ENCODE measurements at places on chromosomes 7 and 10.

DNA sequence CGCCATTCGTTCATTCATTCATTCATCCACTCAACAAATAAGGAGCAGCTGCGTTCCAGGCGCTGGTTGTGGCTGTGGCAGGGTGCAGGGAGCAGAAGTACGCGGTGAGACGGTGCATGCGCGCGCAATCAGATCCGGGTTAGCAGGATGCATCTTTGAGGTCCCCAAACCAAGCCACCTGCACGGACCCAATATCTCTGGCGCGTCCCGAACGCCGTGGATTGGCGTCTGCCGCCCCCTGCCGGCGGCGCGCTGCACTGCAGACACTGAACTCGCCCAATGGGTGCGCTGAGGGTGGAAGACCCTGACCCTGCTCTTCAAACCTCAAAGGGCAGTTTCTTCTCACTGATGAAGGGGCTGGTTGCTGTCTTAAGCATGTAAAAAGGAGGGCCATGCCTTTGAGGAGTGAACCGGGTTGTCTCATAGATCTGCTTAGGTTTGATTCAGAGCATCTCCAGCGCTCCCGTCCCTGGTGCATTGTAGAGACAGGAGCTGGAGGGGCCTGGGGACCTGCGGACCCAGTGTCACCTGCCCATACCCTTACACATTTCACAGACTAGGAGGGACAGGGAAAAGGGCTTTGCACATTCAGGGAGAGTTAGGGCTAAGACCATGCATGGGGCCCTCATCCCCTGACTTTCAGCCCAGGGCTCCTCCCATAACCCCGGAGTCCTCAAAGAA, 102.5 kb downstream of the RAMP3 start:
- DNase-seq: peak; percentile 52

- no peak for DNase-seq
Observed at GRCh38 chr7:118708741-118709140, 484.2 kb downstream of the ANKRD7 start.

DNA sequence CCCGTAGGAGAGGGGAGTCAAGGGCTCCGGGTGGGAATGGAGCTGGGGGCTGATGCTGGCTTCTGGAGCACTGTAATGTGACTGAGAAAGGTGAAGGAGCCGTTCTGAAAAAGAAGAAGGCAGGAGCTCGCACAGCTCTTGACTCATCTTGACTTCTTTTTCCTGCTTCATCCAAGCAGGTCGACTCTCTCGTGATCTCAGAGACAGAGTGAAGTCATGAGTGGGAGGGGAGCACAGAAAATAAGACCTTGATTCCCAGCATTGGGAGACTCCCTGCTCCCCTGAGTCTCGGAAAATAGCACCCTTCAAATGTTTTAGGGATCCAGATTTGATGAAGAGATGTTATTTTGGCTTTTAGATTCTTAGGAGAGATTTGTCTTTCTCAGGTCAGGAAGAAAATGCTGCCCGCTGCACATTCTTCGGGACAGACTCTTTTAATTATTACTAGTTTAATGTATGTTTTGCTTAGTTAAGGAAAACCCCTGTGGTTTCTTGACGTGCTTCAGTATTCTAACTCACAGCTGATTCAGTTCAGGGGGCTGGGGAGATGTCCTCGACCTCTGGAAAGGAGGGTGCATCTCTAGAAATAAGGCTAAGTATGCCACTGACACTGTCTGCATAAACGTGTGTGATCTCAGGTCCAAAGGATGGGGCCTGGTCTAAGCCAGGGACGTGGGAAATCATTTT, 34.1 kb downstream of the EGFR start:
- no peak for DNase-seq

- no peak for DNase-seq
Observed at GRCh38 chr7:101854084-101854865, 36.8 kb downstream of the CUX1 start.

GRCh38 chr10:124569623-124570470, 108.2 kb downstream of the LHPP start:
- peak; percentile 10 for DNase-seq

- DNase-seq: no peak
Observed at GRCh38 chr10:68516766-68517165, 10.6 kb downstream of the SLC25A16 start.

DNA sequence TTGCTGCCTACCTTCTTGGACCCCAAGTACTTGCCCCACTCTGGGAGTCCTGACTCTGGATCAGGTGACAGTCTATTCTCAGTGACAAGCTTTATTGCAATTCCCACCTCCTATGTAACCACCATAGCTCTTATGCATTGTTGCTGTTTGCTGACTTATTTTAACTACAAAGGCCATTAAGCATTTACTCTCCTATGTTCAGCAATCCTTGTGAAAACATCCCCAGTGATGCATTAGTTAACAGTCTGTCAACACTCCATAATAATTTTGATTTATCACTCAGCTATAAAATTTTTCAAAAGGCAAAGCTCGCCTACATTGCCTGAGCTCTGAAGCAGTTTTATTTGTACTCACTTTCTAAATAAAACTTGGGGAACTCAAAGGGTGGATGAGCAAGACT, 871.8 kb upstream of the SORCS1 start:
- no peak for DNase-seq

DNA sequence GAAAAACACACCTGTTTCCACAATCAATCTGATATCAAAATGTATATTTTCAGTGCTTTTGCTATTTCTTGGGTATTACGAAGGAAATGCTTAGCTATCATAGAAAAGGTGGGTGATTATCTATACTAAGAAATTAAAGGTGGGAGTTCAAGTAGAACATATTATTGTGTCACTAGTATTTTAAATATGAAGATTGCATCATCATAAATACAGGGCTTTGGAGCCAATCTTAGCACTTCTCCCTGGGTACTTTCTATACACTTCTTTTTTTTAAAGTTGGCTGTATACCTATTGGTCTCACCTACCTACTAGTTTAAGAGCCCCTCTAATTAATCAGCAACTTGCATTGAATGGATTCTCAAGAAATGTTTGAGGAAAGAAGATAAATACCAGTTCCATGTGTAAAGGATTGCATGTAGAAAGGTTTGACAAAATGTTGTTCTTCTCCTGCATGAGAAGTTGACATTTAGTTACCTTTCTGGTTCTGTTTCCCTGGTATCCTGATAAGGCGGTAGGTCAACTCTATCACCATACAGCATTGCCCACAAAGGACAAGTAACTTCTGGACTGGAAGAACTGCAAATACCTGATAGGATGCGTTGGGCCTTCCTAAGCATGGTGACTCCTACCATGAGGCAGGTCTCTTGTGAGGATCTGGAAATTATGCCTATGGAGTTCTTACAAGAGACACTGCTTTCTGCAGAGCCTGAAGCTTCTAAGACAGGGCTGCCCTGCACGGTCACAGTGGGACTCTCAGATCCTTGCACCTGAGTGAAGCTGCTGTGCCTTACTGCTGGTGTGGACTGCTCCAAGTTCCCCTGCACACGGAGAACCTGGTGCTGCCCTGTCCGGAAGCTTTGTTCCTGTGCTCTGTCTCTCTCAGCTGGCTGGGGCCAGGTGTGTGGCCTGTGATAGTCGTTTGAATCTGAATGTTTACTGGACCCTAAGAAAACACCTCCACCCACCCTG, 32.1 kb upstream of the PDSS1 start:
- no peak for DNase-seq

DNA sequence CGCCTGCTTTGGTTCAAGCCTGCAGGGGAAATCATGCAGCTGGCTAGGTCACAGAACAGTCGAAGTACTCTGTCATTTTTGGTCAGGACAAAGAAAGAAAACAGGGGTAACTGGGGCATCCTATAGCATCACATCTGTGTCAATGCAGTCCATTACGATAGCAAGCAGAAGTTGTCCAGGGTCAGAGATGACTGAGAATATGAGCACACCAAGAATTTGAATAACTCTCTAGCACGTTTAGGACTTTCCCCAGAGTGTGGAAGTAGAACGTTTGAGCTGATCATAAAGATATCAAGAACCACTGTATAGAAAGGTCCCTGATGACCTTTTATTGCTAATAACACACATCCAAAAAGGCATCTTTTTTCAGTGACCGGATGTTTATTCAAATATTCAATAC, 12.7 kb upstream of the HECW1 start:
- no peak for DNase-seq

GRCh38 chr10:74863551-74863950, 37.2 kb downstream of the KAT6B start:
- DNase-seq: peak; percentile 44

- no peak for DNase-seq
Observed at GRCh38 chr7:116226664-116227063, 16.3 kb downstream of the TES start.

GRCh38 chr7:11294965-11295364, 321.3 kb downstream of the PHF14 start:
- no peak for DNase-seq

DNA sequence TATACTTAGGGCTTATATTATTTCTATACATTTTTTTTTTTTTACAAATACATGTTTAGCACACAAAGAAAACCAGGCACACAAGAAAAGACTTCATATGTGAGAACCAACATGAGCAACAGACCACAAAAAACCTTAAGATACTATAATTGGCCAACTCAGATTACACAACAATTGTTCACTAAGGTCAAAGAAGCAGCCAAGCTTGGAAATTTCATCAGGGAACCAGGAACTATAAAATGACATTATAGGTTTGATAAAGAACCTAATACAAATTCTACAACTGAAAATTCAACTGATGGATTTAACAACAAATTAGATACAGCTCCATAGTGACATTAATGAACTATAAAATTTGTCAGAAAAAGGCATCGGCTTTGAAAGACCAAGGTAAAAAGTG, 4.4 kb upstream of the LUC7L2 start:
- DNase-seq: peak; percentile 24

DNA sequence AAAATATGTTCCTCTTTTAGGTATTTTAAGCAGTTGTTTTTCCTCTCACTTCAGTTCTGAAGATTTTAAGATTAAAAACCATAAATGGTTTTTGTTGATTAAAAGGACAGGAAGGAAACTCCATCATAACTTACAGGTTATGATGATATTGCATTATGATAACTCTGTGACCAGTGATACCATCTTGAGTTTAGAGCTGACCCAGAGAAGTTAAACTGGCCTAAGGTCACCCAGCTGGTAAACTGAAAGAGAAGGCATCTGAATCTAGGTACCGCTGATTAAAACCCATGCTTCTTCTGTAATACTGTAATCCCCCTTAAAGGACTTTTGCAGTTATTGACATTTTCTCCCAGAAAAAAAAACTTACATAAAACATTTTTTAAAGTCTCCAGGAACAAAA, 29.6 kb downstream of the LOXL4 start:
- no peak for DNase-seq

- DNase-seq: peak; percentile 33
Observed at GRCh38 chr10:106189292-106189691, 975.2 kb downstream of the SORCS1 start.

GRCh38 chr10:59214160-59214559, 37.7 kb downstream of the PHYHIPL start:
- no peak for DNase-seq

GRCh38 chr7:112550468-112551060, 69.8 kb downstream of the LSMEM1 start:
- peak; percentile 73 for DNase-seq

DNA sequence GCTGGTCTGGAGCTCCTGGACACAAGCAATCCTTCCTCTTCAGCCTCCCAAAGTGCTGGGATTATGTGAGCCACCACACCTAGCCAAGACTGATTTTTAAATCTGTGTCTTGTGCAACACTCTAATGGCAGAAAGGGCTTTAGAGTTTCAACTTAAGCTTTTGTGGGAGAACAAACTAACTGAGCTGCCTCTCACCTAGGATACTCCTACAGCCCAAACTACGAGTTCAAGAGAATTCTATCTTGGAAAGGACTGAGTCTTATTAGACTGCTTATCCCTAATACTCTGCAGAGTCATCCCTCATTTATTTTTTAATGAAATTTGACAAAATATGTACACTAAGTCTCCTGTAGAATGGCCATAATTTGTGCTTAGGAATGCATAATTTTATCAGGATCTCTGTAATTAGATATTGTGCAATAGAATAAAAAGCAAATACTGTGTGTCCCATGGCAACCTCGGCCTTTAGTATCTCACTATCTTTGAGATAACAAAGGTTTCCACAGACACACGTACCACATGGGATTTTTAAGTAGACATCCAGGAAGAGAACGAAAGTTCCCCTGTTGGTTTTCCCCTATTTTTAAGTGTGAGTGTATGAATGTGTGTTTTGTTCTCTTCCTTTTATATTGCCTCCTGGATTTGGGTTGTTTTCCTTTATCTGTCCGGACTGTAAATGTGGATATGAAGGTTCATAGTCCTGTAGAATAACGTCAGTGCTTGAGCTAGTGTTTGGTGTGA, 199.4 kb upstream of the TCF7L2 start:
- DNase-seq: no peak

DNA sequence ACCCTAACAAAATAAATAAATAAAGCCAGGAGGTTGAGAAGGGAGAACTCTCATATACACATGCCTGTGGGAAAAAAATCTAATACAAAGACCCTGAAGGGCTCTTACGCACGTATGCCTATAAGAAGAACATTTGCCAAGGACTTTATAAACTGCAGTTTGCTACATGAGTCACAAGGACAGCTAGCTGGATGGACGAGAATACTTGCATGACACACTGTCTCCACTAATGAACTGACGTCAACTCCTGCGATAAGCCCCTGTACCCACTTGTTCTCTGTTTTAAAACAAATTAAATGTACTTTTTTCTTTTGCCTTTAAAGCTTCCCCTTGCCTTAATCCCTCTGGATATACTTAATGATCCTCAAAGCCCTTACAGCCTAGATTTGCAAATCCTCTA, 374.6 kb upstream of the GHITM start:
- no peak for DNase-seq

GRCh38 chr7:41135511-41135910, 567.4 kb downstream of the INHBA start:
- DNase-seq: no peak

DNA sequence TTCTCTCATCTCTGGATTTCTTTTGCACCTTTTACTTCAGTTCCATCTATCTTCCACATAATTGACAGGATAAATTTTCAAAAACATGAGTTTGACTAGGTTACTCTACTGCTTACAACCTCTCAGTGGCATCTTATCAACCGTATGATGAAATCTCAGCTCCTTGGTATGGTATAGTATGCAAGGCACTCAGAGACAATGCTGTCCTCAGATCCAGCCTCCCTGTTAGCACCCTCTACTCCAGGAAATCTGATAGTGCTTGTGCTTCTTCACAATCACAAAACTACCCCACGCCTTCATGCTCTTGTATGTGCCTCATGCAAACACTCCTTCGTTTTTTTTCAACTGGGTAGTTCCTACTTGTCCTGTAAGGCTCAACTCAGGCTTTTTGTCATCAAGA, 330.7 kb downstream of the GPR158 start:
- DNase-seq: no peak

DNA sequence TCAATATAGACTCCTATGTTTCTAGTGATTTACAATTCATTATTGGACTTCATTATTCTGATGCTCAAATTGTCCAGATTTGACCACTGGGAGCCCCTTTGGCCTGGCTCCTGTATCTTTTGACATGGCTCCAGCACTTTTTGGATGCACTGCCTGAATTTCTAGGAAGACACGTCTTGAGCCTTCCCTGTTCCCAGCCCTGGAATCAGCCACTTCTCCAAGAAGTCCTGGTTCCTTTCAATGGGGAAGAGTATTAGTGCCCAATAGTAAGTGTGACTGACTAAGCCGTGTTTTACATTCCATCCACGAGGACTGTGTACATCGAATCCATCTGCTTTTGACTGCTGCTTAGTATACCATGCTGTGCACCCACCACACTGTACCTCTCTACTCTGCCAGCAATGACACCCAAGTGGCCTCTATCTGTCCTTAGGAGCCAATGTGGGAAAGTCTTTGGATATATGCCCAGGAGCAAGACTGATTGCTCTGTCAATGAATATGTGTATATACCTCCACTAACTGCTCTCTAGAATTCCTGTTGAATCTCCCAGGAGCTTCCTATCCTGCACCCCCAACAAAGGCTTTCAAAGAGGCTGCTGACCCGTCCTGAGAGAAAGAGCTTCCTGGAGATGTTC, 23.2 kb upstream of the NPFFR1 start:
- no peak for DNase-seq

Measured in Kasumi-1 (cell line).